ENCODE measurements at places on chromosomes 4 and X.

GRCh38 chr4:80306260-80306659 is 29.3 kb upstream of the CFAP299 start:
- DNase-seq = no peak

GRCh38 chr4:105145903-105146275 is 787 bp upstream of the TET2 start:
- peak; percentile 38 for DNase-seq

DNA sequence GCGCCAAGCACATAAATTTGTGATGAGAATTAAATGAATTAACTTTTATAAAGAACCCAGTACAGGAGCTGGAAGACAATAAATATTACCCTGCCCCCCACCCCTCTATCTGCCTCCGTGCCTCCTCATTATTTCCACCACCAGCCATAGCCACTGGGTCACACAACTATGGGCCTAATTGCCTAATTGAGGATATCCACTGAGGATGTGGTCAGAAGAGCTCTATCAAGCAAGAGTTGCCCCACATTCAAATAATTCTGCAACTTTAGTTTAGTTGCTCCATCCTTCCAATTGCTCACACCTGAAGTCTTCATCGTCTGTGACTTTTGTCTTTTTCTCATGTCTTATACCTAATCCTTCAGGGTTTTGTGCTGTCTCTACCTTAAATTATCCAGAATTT is 9.5 kb upstream of the CXCL8 start:
- DNase-seq = no peak

GRCh38 chr4:40482985-40483647 is 146.5 kb downstream of the RBM47 start:
- DNase-seq = peak; percentile 36

All from iPS-NIHi11 (cell line).